ENCODE measurements at places on chromosomes 3 and 15.

DNA sequence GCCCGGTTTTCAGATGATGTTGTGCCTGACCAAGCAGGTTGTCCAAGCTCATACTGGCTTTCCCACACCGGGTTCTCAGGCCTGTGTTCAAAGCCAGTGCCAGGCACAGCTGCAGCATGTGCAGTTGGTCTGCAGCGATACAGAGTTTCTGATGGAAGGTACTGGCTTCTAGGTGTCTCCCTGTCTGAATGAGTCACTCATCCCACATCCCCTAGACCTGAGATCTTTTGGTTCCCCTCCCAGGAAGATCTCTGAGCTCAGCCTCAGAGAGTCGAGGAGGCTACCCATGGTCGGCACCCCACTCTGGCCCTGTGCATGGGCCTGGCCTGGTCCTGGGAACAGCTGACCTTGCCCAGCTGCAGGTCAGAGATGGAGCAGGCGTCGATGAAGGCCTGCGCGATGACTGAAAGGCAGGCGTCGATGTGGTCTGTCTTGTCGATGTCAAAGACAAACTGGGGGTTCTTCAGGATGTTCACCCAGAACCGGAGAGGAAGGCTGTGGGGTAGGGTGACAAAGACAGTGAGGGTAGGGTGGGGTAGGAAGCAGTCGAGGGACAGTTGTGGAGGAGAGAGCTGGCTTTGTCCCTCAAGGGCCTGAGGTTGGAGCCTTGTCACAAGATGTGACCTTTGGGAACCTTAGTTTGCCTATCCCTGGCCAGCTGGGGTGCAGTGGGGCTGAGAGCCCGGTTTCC lies 15.3 kb downstream of the H1-8 start:
- DNase-seq, result no peak

DNA sequence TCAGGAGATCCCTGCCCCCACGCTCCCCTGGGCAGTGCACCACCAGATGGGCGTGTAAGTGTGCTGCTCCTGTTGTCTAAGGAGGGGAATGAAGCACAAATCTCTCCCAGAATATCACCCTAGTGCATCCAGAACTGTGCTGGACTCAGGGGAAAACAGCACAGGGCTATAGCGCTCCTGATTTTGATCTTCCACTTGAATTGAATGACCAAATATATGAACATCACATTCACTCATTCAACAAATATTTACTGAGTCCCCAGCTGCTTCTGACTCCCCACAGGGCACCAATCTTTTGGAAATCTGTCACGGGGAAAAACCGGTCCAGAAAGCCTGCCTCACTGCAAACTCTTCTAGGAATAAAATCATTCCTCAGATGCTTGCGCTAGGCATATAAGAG lies 2.4 kb downstream of the CPLX3 start:
- no peak for DNase-seq

DNA sequence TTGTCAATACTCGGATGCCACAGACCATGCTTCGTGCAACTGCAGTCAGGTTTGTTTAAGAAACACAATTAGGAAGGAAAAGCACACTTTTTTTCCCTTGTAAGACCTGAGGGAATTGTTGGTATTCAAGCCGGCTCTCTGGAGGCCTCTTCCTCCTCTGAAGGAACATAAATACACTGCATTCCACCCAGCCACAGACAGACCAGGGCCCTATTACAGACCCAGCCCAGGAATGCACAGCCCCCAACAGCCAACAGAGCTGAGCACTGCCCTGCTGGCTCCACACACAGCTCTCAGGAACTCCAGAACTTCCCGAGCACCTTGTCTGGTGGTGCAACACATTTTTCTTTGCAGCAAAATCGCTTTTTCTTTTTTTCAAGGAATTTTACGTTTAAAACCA lies 488.7 kb upstream of the PROK2 start:
- DNase-seq, result no peak

DNA sequence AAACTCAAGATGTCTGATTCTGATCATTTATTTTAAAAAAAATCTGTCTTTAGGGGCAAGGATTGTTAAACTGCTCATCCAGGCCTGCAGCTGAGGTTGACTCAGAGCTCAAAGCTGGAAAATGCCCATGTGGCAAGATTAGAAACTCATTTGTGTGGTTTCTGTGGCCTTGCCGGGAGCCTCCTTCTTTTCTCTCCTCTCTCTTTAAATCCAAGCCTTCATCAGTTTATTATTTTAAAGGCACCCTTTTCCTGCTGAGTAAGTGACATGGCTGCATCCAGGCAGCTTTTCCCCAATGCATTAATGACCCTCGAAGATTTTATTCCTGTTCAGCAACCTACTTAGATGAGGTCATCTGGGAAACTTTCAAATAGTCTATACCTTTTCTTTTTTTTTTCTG lies 221.3 kb upstream of the CDIN1 start:
- no peak for DNase-seq

DNA sequence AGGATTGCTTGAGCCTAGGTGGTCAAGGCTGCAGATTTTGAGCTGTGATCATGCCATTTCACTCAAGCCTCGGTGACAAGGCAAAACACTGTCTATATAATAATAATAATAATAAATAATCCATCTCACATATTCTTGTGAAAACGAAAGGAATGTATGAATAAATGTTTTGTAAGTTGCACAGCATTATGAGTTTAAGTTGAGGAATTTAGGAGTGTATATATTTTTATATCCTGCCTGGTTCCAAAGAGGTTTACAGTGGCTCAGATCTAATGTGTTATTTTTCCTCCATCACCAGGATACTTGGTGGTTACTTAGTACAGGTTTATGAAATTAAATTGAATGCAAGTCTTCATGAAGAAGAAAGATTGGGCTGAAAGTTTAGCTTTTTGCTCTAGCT lies 77.2 kb downstream of the ATG7 start:
- DNase-seq, result no peak

GRCh38 chr15:79365765-79366164 lies 54.9 kb downstream of the TMED3 start:
- DNase-seq, result no peak

DNA sequence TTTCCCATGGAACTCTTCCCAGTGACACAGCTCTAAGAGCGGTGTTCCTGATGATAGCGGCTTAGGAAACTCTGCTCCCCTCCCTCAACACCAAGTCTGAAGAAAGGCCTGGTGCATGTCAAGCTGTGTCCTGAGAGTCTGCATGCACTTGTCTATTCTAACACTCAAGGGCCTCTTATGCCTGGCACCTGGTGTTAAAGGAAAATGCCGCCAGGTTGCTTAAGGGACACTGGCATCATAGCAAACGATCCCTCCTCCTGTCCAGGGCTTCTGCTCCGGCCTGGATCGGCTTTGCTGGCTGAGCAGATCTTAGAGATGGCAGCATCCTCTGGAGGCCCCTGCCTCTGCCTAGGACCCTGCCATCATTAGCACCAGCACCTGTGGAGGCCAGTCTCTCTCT lies 121.7 kb downstream of the MEGF11 start:
- no peak for DNase-seq

GRCh38 chr3:23811919-23812318 lies 6.2 kb downstream of the UBE2E1 start:
- no peak for DNase-seq

DNA sequence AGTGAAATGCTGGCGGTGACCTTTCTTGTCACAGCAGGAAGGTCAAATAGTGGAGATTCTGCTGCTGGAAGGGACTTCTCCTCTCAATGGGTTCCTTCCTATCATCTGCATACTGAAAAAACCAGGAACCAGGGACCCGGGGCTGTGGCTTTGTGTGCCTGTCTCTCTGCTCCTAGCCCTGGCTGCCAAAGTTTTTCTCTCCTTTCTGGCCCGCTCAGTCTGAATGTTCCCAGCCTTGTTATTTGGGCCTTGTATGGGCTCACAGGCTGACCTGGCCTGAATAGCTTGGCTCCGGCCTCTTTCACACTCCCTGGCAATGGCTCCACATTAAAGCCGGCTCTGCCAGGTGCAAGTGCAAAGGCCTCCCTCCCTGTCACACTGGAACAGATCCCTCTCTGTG lies 94.7 kb downstream of the LRIG1 start:
- peak; percentile 40 for DNase-seq

- DNase-seq, result no peak
Measured at GRCh38 chr15:44370830-44371229, 56.6 kb upstream of the CTDSPL2 start.

DNA sequence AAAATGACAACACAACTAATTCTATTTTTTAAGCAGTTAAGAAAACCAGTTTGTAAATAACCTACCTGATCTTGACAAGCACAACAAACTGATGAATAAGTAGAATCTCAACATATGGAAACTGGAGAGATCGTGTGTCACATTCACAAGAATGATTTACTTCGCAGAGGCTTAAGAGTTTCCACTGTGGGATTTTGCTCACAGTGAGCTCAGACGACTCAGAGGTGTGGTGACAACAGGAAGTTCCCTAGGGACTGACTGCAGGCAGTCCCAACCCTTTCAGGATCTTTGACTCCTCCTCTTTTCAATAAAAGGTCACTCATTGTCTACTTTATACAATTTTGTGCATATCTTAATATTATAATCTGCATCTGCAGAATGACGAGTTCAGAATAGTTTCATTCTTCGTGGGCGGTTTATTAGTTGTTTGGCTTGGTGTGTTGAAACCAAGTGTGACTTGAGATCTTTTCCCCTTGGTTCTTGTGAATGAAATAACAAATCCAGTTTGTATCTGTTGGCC lies at the start of gene LIPH:
Gene LIPH, minus strand, starts transcription at position 231 of the 520 bp plus-strand sequence. Its CDS starts 117 bp downstream, at position 114.
- no peak for DNase-seq

GRCh38 chr3:59809710-59810444 lies 760.1 kb upstream of the CFAP20DC start:
- DNase-seq, result peak; percentile 71

GRCh38 chr3:137944593-137944992 lies 65.4 kb upstream of the CLDN18 start:
- no peak for DNase-seq

DNA sequence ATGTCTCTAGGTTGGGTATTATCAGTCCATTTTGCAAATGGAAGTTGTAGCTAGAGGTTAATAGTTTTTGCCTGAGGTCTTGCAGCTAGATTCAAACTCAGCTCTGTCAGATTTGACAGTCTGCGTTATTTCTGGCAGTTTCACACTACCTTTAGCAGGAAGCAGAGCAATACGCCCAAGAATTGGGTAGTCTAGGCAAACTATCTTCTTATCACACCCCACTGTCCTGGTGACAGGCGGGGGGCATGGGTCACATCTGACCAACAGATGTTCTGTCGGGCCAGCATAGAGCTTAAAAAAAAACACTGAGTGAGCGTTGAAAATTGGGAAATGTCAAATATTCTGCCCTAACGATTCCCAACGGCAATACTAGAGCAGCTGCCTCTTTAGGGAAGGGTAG lies 5.7 kb downstream of the GPR160 start:
- DNase-seq, result no peak

DNA sequence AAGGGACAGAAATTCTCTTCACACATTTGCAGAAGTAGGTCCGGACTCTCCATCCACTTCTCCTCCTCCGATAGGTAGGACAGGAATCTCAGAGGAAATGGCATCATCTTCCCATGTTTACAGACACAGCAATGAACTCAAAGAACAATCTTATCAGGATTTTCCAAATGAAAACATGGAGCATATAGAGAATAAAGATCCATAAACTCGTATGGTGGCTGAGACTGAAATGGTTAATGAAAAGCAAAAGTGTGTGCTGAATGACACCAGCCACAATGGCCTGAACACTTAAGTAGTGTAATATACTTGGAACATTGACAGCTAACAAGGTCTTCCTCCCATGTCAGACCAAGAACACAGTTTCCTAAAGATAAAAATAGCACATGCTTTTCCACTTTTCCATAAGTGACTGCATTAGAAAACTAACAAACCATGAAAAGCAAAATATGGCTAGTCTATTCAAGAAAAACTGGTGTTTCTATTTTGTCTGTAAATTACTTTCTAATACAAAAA lies 5.8 kb downstream of the CCRL2 start:
- DNase-seq, result no peak

- DNase-seq, result no peak
Measured at GRCh38 chr3:53501178-53501577, 6.8 kb downstream of the CACNA1D start.

Measured in right hindlimb (tissue), 1 donor.